ENCODE measurements at places on chromosomes 4 and X.

DNA sequence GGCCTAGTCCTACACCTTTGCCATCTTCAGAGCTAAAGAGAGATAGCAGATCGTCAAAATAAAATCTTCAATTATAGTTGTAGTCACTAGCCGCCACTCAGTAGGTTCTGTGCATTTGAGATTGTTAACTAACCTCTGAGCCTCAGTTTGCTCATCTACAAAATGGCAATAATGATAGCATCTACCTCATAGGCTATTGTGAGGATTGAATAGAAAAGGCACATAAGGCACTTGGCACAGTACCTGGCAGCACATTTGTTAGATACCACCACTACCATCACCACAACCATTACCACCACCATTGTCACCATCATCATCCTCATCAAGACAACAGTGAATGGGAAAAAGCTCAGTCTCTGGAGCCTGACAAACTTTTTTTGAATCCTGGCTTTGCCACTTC, 134.6 kb downstream of the AMMECR1 start:
- DNase-seq, result no peak
- H3K4me3 ChIP-seq, result no peak overlapping the region

GRCh38 chrX:65017451-65017850, 41.2 kb upstream of the ZC4H2 start:
- H3K4me1 ChIP-seq, result peaks cover 21% of the 10 kb centered on the region

- H3K36me3 ChIP-seq, result peaks cover 3% of the 10 kb centered on the region
- no peaks in the 10 kb centered on the region for H3K27me3 ChIP-seq
- peaks cover 70% of the 10 kb centered on the region for H3K4me1 ChIP-seq
- peak overlapping the region; percentile 94 for H3K27ac ChIP-seq
- H3K4me3 ChIP-seq, result peak overlapping the region; percentile 46
Measured at GRCh38 chrX:98068024-98068580, 1184.4 kb downstream of the RPA4 start.

GRCh38 chrX:103737696-103738095, 27.0 kb downstream of the TMEM31 start:
- H3K4me3 ChIP-seq, result no peak overlapping the region
- no peak for DNase-seq
- H3K36me3 ChIP-seq, result no peaks in the 10 kb centered on the region
- no peaks in the 10 kb centered on the region for H3K27me3 ChIP-seq
- H3K27ac ChIP-seq, result no peak overlapping the region
- peaks cover 20% of the 10 kb centered on the region for H3K4me1 ChIP-seq

DNA sequence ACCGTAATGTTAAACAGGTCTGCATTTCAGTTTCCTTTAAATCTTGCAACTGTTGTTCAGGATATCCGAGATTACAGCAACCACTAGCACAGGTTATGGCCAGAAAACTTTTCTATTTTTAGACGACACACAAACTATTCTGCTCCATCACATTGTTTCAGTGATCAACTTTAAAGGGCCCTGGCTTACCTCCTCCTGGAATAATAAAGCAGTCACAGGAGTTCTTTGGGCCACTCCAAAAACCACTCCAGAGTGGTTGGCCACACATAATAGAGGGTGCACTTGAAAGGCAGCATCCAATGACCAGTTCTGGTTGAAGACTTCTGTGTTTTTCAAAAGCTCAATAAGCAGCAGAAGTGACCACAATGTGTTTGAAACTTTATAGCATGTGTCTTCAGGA, 118.9 kb downstream of the RAB28 start:
- no peak overlapping the region for H3K4me3 ChIP-seq
- H3K4me1 ChIP-seq, result peaks cover 42% of the 10 kb centered on the region
- peaks cover 45% of the 10 kb centered on the region for H3K36me3 ChIP-seq
- peaks cover 2% of the 10 kb centered on the region for H3K27me3 ChIP-seq

- peaks cover 24% of the 10 kb centered on the region for H3K4me1 ChIP-seq
- H3K36me3 ChIP-seq, result peaks cover 5% of the 10 kb centered on the region
- no peak for DNase-seq
Measured at GRCh38 chr4:98544818-98545414, 113.5 kb downstream of the TSPAN5 start.

- no peaks in the 10 kb centered on the region for H3K36me3 ChIP-seq
- DNase-seq, result no peak
- no peak overlapping the region for H3K27ac ChIP-seq
- H3K4me3 ChIP-seq, result peak overlapping the region; percentile 60
- peaks cover 26% of the 10 kb centered on the region for H3K4me1 ChIP-seq
Measured at GRCh38 chr4:61204353-61205060, 4.4 kb downstream of the ADGRL3 start.

GRCh38 chr4:1009542-1010394, 1.7 kb upstream of the FGFRL1 start:
- peaks cover 17% of the 10 kb centered on the region for H3K36me3 ChIP-seq
- H3K4me1 ChIP-seq, result peaks cover 27% of the 10 kb centered on the region
- H3K27ac ChIP-seq, result no peak overlapping the region
- no peak overlapping the region for H3K4me3 ChIP-seq
- peaks cover 54% of the 10 kb centered on the region for H3K27me3 ChIP-seq

GRCh38 chr4:114811564-114812301, 213.1 kb downstream of the UGT8 start:
- no peak overlapping the region for H3K27ac ChIP-seq
- H3K36me3 ChIP-seq, result no peaks in the 10 kb centered on the region
- no peak for DNase-seq
- H3K27me3 ChIP-seq, result no peaks in the 10 kb centered on the region
- peaks cover 6% of the 10 kb centered on the region for H3K4me1 ChIP-seq

- peaks cover 8% of the 10 kb centered on the region for H3K4me1 ChIP-seq
- no peaks in the 10 kb centered on the region for H3K27me3 ChIP-seq
- no peak overlapping the region for H3K27ac ChIP-seq
- no peak overlapping the region for H3K4me3 ChIP-seq
- no peaks in the 10 kb centered on the region for H3K36me3 ChIP-seq
Measured at GRCh38 chrX:39261446-39262147, 460.3 kb downstream of the MID1IP1 start.

- H3K36me3 ChIP-seq, result no peaks in the 10 kb centered on the region
- no peak overlapping the region for H3K4me3 ChIP-seq
- no peak overlapping the region for H3K27ac ChIP-seq
- H3K4me1 ChIP-seq, result no peaks in the 10 kb centered on the region
- H3K27me3 ChIP-seq, result peaks cover 6% of the 10 kb centered on the region
Measured at GRCh38 chr4:157896726-157897125, 276.1 kb downstream of the GASK1B start.

DNA sequence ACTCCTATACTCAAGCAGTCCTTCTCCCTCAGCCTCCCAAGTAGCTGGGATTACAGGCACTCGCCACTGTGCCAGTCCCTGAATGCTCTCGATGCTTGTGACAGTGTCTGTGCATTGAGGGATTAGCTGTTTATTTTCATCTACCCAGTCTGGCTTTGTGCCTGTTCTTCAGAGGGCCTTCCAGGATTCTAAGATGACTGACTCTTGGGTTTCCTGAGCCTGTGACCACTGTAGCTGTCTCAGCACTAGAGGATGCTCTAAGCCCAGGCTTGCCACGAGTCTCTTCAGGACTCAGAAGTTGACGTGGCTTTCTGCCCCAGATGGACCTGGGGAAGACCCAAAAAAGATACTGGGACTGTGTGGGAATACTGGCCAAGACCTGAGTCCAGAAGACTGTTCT, 201.4 kb downstream of the ARHGAP10 start:
- peaks cover 47% of the 10 kb centered on the region for H3K36me3 ChIP-seq
- DNase-seq, result no peak
- no peak overlapping the region for H3K4me3 ChIP-seq
- no peak overlapping the region for H3K27ac ChIP-seq
- H3K27me3 ChIP-seq, result peaks cover 4% of the 10 kb centered on the region
- no peaks in the 10 kb centered on the region for H3K4me1 ChIP-seq

DNA sequence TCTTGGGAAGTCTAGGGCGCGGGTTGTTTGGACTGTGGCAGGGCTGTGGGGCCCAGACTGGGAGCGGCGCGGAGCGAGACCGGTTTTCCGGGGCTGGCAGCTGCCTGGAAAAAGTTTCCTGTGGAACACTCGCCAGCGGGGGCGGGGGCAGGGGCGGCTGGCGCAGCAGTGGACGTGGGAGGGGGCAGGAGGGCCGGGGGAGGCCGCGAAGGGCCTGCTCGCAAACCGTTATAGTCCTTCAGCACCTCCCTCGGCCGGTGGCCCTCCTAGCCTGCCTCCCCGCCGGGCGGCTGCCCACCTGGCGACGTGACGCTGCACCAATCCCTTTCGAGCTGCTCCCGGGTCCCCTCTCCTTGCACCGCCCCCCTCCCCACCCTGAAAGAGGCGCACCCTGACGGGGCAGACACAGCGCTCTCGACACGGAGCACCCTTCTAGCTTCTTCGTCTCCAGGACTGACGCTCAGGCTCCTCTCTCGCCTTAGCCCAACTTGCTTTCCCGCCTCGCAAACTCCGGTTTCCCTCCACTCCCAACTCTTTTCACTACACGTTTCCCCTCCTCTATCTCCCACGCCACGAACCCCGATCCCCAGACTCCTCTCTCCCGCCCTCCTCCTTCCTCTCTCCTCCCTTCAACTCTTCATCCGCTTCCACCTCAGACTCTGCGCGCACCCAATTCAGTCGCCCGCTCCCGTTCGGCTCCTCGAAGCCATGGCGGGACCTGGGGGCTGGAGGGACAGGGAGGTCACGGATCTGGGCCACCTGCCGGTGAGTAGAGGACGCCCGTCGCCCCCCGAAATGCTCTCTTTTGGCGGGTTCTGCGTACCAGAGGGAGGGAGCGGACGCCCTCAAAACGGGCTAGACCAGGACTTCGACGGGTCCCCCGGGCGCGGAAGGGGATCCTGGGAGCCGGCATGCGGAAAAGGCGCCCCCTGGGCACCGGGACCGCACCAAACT, at the start of gene NRK:
Gene NRK (plus strand): TSS at position 402 of the 954 bp plus-strand sequence. CDS start 307 bp downstream, at position 709.
- no peaks in the 10 kb centered on the region for H3K36me3 ChIP-seq
- peak; percentile 29 for DNase-seq
- H3K4me1 ChIP-seq, result peaks cover 24% of the 10 kb centered on the region

DNA sequence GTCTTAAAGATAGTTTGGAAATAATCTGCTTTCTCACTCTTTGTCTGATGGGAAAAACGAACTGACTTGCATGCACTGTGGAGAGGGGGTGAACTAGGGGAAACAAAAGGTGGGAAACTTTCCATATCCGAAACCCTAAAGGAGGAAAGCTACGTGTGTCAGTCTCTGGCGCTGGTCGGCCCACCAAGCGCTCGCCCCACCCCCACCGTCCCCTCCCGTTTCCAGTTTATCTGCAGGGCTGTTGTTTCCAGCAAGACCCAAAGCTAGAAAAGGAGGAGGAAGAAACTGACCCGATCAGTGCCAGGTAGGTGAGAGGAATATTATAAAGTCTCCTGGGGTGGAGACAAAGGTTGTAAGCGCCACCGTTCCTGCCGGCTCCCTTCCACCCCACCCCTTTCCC, 552 bp downstream of the TCEAL9 start:
- DNase-seq, result peak; percentile 19
- peak overlapping the region; percentile 99 for H3K27ac ChIP-seq
- peak overlapping the region; percentile 97 for H3K4me3 ChIP-seq
- H3K27me3 ChIP-seq, result no peaks in the 10 kb centered on the region
- peaks cover 17% of the 10 kb centered on the region for H3K36me3 ChIP-seq
